Foreskin fibroblast (primary cell): ENCODE measurements at places on chromosomes 3 and 15.
A peak's percentile ranks its signal among the peaks of the same experiment; 100 is the strongest.

- no peak for DNase-seq
These were observed 16.6 kb downstream of the ZIC4 start for GRCh38 chr3:147389717-147390116.

DNA sequence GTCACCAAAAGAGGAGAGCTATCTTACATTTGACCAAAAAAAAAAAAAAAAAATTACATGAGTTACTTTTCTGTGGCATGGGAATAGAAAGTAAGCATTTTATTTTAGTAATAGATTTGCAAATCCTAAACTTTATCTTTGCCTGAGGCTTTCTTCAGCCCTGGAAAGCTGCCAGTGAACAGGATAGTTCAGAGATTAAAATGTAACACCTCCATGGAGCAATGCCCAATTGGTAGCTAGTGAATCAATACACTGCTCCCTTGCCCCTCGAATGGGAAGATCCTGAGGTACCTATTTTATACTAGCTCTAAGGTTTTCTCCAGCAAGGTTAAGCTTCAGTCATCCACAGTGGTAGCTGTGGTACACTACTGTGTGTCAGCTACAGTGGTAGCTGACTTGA is 867.1 kb downstream of the NAALADL2 start:
- no peak for DNase-seq

DNA sequence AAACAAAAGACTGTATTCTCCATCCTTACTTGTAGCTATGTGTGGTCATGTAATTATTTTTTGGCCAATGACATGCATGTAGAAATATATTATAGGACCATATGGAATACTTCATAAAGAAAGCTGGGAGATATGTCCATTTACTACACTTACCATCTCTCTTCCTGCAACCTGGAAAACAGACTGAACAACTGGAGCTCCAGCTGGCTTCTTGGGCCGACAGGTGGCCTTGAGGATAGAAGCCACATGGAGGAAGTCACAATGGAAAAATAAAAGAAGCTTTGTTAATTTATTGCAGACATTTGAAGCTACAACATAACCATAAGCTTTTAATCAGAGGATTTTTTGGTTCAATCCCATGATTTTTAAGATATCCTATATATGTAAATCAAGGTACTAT is 167.9 kb upstream of the CBLB start:
- DNase-seq = no peak

DNA sequence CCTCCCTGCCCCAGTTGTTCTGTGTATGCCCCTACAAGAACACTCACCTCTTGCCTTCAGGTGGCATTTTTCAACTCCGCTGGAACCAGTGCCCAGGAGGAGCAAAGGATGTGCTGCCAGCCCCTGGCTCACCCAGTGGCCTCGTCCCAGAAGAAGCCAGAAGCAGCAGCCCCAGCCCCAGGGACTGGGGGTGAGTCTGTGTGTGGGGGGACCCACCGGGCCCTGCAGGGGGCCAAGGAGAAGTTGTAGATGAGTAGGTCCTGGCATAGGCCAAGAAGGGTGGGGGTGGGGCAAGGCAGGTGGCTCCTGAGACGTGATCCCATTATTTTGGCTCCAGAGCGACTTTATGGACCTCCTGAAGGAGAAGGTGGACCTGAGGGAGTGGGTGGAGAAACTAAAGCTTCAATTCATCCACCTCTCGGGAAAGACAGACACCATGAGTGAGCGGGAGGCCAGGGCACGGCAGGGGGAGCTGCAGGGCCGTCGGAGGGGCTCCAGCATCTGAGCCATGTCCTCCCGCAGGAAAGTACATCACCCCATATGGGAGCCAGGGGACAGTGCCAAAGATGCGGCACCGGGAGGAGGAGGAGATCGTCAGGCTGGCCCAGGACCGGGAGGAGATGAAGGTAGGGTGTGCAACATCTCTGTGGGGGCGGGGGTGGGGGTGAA is 29.3 kb downstream of the NGRN start:
- DNase-seq = no peak

- DNase-seq = peak; percentile 44
These were observed 105.7 kb downstream of the PPP2R3A start for GRCh38 chr3:136070953-136071949.

DNA sequence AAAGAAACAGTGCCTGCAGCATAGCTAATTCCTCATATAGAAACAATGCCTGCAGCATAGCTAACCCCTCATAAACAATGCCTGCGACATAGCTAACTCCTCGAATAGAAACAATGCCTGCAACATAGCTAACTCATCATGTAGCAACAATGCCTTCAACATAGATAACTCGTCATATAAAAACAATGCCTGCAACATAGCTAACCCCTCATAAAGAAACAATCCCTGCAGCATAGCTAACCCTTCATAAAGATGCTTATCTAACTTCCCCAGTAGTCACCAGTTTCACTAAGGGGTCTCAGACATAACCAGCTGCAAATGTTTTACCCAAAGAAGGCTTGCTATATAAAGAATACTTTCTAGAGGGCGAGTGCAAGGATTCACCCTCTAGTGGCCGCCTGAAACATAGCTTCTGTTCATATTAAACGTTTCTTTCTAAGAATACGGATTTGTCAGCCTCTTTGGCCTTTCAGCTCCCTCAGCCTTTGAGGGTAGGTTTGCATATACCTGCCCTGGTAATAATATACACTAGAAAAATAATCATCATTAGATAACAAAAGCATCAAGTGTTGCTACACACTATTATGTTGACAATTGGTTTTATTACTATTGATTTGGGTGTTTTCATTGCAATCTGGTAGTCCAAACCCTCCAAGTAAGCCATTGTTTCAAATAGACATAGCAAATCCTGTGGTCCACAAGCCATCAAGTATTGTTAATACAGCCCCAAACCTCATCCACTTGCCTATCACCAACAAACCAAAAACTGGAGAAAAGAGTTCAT is 44.4 kb upstream of the FAN1 start:
- DNase-seq = peak; percentile 20

GRCh38 chr3:24201301-24201700 is 256.2 kb downstream of the NR1D2 start:
- DNase-seq = peak; percentile 51

- no peak for DNase-seq
These were observed 199.1 kb downstream of the FAM43A start for GRCh38 chr3:194884649-194885315.

GRCh38 chr3:176286476-176287085 is 910.7 kb downstream of the TBL1XR1 start:
- DNase-seq = no peak

DNA sequence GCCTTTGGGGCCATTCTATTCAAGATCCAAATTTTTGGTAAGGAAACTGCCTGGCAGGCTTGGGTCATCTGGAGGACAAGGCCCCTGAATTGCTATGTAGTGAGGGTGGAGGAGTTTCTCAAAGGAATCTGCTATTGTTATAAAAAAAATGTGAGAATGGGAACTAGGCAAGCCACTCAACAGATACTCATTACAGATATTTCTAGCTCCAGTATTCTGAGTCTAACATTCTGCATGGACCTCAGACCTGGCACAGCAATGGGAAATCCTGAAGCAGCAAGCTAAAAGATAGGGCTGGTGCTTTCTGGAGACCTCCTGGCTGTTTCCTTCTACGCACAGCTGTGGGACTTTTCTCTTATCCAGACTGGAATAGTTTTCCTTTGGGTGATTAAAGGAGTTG is 430.7 kb upstream of the RBMS3 start:
- no peak for DNase-seq

- peak; percentile 63 for DNase-seq
These were observed 3.3 kb upstream of the RBSN start for GRCh38 chr3:15102256-15102655.

GRCh38 chr3:159488602-159489001 is 500.0 kb upstream of the IL12A start:
- no peak for DNase-seq

DNA sequence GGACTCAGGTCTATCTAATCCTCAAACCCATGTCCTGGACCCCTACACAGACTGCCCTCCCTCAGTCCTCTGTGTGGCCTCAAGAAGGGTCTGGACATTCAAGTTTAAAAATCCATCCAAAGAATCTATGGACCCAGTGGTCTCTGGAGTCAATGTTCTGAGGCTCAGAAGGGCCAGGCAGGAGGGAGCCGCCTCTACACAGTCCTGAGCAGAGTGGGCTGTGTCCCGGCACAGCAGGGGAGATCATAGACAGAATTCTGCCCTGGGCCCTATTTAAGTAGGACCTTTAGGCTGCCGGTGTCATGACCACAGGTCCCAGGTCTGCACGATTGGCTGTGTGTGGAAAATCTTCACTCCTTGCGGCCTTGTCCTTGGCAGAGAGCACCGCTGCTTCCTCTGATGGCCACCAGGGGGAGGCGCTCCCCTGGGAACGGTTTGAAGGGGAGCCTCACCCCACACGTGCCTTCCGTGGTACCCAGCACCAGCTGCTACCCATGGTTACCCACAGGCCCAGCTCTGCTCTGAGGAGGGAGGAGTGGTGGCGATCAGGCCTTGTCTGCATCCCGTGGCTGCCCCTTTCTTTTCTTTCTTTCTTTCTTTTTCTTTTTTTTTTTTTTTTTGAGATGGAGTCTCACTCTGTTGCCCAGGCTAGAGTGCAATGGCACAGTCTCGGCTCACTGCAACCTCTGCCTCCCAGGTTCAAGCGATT is 37.9 kb downstream of the CHRD start:
- peak; percentile 59 for DNase-seq

DNA sequence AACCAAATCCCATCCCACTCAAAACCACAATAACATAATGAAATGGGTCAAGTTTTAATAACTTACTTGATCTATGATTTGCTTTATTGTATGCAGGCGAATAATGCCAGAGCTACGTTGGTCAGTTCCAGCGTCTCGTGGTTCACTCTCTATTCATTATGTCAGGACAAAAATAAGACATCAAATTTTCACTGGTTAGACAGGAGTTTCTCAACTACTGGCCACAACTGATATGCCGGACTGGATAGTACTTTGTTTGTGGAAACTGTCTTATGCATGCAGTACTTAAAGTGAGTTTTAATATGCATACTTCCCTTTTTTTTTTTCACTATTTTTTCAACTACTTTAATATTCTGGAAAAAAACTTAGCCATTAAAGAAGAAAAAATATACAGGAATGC is 94.4 kb downstream of the TJP1 start:
- DNase-seq = no peak

- no peak for DNase-seq
These were observed 4.4 kb upstream of the LMAN1L start for GRCh38 chr15:74808078-74808839.

- DNase-seq = no peak
These were observed 349.2 kb upstream of the MCTP2 start for GRCh38 chr15:93882141-93882540.

DNA sequence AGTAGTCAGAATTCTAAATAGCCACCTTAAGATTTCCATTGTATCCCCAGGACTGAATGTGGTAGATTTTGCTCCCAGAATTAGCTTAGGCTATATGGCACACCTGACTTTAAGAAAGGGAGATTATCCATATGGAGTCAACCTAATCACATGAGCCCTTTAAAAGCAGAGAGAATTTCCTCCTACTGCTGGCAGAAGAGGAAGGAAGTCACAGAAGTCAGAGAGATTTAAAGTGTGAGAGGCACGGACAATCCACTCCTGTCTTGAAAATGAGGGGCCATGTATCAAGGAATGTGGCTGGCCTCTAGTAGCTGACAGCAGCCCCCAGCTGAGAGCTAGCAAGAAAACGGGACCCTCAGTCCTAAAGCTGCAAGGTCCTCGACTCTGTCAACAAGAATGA is 26.8 kb downstream of the LRRC31 start:
- DNase-seq = no peak

DNA sequence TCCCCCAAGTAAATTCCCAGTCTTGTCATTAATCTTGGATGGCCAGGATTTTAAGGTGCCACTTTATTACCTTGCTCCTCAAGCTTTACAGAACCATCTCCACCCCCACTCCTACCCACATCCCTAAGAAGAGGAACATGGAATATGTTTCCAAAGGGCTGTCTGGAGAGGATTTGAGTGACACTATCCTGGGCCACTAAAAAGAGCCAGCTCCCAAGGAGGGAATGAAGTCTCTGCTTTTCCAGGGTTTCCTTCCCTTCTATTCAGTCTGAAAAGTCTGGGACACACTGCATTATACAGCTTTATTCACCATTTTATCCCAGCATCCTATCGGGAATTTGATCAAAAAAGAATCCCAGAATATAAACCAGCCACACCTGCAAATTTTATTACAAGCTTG is 35.6 kb upstream of the MECOM start:
- no peak for DNase-seq

DNA sequence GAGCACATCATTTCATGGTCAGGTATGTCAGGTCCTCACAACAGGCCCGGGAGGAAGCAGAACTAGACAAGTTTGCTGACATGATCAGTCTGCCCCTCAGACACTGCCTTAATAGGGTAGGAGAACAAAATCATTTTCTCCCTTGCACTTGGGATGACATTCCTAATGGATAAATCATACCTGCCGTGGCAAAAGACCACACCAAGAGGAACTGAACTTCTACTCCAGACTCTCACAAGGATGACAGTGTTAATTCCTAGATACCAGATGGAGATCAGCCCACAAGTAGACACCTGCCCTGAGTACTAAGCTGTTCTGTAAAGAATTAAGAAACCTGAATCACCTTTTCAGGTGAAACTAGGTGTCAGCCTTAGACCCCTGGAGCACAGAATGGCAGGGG is 19.5 kb downstream of the SIAH2 start:
- peak; percentile 51 for DNase-seq

DNA sequence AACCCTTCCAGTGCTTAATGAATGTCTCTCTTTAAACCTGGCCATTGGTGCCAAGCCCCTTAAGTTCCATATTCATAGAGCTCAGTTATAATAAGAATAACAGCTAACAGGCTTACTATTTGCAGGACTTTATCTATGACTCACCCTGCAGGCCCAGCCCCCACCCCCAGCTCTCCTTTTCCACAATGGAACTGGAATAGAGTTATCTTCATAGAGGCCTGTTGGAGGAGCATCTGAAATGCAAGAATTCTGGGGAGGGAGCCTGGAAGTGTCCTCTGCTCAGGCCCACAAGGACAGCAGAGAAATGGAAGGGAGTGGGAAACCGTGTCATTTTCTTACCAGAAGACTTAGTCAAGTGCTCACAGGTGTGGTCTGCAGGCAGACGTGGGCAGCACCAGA is 52.8 kb downstream of the SEMA5B start:
- peak; percentile 59 for DNase-seq

- DNase-seq = no peak
These were observed 67.9 kb upstream of the C3orf80 start for GRCh38 chr3:160157321-160157720.

DNA sequence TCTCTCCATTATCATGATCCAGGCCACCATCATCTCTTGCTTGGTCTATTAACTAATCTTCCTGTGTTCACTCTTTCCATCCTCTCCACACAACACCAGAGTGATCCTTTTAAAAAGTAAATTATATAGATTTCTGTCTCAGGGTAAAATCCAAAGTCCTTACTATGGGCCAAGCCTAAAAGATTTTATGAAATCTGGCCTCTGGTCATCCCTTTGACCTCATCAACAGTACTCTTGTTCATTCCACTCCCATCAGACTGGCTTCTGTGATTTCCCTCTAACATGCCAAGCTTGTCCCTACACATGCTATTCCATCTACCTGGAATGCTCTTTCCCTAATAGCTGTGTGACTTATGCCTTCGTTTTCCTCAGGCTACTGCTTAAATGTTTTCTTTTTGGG is 8.3 kb upstream of the TIPARP start:
- no peak for DNase-seq

- no peak for DNase-seq
These were observed 8.3 kb downstream of the BMF start for GRCh38 chr15:40100123-40100946.

GRCh38 chr3:187871204-187871591 is 125.9 kb upstream of the BCL6 start:
- no peak for DNase-seq

GRCh38 chr15:95522533-95522932 is 808.0 kb upstream of the NR2F2 start:
- peak; percentile 28 for DNase-seq

- no peak for DNase-seq
These were observed 23.3 kb upstream of the C15orf39 start for GRCh38 chr15:75178171-75178937.
